ENCODE measurements at places on chromosomes 11 and 22.

DNA sequence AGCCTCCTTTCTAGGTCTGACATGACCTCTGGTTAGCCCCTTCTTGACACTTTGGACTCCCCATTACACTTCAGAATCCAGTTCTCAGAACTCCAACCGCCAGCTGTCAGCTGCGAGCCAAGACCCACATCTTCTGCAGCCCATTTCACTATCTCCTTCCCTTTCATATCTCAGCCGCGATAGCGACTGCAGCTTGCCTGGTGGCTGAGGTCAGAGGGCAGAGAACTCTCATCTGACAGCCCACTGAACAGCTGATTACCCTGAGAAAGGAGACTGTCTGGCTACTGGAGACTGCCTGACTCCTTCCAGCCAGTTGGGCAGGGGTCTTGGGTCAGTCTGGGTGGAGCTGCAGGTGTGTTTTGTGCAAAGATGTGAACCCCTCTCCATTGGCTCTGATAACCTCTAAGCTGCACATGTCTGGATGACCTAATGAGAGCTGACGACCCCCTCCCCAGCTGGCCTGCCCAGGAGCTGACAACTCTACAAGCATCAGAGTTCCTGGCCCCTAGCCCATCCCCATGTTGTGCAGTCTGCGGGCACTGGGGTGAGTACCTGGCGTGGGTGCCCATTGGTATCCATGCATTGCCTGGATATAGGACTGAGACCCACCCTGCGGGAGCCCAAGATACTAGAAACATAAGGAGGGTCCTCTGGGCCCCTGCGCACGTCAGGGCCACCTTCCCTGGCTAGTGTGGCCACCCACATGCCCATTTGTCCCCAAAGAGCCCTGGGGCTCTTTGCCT lies 1.1 kb downstream of the CHRM1 start:
- DNase-seq, result no peak

- DNase-seq, result peak; percentile 63
Observed at GRCh38 chr11:78039919-78040671, 17.0 kb upstream of the KCTD14 start.

- no peak for DNase-seq
Observed at GRCh38 chr22:47337161-47337621, 574.7 kb downstream of the TBC1D22A start.

DNA sequence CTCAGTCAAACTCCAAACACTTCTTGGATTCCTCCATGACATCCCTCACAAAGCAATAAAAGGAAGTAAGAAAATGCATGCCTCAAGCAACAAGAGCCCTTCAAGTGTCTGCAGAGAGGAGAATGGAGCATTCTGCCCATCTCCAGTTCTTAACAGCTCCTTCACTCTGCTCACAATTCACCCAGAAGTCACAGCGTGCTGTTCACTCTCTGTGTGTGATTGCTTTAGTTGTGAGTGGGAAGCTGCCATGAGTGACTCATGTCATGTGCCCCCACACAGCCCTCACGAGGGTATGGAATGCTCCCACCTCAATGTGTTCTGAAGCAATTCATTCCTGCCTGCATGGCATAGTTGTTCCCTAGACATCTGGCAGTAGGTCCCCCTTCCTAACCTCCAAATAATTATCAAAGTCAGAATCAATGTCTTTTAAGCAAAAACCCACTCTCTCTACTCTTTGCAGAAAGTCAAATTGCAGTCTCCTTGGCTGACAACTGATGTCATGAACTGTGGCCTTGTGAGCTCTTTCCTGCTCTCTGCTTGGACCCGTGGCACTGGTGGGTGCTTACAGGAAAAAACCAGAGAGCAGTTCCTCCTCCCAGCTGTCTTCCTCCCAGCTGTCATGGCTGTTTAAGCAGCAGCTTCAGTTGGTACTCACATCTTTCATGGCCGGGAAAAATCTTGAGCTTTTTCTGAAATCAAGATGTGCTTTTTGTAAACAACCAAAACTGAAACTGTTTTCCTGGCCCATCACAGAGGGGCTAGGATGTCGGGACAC lies 112.1 kb upstream of the SPON1 start:
- no peak for DNase-seq

DNA sequence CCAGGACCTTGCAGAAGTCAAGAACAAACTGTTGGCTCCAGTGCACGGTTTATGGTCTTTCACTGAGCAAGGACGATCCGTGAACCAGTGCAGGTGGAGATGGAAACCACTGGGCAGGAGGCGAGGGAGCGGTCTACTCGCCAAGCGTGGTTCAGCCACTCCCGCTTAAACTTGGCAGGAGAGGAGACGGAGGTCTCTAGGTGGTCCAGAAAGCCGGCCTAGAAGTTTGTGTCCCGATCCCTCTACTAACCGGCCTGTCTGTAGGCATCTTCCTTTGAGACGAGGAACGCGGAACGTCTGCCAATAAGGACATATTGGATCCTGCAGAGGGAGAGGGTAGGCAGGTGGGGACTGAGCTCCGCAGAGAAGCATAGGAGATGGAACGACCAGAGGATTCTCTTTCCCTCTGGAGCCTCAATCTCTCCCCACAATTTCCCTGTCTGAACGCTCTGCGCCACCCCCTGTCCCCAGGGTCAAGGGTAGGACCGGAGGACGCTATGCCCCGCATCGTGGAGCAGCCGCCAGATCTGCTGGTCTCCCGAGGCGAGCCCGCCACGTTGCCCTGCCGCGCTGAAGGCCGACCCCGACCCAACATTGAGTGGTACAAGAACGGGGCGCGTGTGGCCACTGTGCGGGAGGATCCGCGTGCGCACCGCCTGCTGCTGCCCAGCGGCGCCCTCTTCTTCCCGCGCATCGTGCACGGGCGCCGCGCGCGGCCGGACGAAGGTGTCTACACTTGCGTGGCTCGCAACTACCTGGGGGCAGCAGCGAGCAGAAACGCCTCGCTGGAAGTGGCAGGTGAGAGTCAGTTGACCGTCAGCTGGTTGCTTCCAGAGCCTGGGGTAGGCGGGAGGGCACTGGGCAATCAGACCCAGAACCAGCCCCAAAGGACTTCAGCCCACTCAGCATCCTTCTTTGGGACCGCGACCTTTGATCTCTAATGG lies 3.4 kb downstream of the ROBO3 start:
- no peak for DNase-seq

DNA sequence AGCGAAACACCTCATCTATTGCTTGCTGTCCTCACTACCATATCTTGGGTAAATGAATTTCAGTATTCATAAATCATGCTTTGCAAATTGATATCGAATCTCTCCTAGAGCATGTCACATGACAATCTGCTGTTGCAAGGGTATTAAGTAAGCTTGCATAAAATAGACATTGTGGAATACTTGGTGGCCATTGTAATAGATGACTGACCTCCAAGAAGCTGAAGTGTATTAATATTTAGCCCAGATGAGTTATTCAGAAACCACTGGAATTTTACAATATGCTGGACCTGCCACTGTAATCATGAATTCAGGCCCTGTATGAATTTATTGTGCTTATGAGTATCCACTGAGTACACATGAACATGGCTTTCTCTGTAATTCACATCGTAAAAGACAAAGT lies 289.7 kb upstream of the ARHGAP42 start:
- DNase-seq, result no peak

- DNase-seq, result no peak
Observed at GRCh38 chr11:12540075-12540680, 134.0 kb upstream of the TEAD1 start.

DNA sequence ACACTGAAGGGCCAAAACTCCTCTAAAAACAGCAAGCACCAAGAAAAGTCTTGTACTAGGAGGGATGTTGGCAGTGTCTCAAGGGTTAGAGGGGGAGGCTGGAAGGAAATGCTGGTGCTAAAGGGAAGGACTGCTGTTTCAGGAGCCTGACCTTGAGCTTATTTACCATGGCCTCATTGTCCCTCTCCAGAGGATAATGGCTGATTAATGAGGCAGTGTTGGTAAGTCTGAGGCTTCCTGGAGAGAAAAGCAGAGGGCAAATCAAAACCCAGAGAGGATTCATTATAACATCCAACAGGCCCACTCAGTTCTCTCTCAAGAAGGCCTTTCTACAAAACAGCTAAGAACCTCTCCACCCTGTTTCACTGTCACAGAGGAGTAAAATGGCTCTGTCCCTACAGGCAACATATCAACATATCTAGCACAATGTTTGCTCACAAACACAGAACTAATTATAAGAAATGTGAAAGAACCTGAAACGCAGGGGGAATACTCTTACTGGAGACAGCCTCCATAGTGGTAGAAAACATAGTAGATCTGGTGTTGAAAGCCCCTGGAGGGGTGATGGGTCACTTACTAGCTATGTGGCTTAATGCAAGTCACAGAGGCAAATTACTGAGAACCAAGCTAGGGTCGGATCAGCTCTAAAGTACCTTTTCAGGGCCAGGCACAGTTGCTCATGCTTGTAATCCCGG lies 31.4 kb downstream of the NUMA1 start:
- DNase-seq, result no peak

DNA sequence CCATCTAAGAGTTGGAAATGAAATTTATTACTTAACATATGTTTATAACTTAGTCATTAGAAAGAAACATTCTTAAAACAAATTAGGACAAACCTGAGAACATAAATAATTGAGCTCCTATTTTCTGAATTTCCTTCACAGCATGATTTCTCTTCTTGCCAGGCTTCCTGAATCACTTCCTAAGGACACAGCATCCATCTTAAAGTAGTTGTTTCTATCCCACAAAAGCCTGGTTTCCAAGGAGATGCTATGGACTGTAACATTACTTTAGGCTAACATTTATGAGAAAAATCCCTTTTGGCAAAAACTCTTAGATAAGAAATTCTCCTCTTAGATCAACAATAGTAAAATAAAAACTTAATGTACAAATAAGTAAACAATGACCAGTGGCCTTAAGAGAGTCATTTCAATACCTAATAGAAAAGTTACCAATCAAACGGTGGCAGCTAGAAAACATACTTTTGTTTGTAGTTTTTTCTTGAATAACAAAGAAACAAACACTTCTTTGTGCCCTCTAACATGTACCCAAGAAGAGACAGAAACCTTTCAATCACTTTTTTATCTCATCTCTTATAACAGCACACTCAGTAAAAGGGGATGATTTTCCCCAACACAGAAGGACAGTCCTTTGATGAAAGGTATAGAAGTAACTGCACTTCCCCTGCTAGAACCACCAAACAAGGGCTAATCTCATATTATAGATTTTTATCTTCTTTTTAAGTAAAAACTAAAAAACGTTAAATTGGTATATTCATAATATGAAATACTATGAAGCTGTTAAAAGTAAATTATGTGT lies 74.5 kb downstream of the TTC28 start:
- no peak for DNase-seq

DNA sequence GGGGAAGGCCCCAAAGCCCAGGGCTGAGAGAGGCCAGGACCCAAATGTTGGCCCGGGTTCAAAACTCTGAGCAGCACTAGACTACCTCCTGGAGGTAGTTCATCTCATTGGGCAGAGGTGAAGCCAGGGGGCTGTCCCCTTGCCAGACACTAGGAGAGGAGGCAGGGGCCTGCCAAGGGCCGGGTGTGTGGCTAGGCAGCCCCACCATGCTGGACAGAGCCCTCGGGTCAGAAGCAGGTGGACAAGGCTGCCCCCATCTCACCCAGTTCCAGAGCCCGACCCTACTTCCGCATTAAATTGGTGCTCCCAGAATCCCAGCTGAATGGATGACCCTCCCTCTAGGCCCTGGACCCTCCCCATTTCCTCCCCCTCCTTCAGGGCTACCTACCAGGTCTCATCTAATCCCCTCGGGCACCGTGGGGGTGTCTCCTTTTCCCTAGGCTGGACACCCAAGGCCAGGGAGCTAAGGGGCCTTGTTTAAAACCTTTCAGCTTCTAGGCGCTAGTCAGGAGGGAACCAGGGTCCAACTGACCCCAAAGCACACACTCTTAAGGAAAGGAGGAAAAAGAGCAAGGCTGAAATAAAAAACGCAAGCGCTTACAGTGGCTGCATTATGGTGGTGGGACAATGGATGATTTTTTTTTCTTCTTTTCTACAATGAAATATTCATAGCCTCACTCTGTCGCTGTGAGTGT lies 72.1 kb upstream of the TCF20 start:
- DNase-seq, result no peak
